ENCODE measurements at places on chromosomes 2 and 18.

DNA sequence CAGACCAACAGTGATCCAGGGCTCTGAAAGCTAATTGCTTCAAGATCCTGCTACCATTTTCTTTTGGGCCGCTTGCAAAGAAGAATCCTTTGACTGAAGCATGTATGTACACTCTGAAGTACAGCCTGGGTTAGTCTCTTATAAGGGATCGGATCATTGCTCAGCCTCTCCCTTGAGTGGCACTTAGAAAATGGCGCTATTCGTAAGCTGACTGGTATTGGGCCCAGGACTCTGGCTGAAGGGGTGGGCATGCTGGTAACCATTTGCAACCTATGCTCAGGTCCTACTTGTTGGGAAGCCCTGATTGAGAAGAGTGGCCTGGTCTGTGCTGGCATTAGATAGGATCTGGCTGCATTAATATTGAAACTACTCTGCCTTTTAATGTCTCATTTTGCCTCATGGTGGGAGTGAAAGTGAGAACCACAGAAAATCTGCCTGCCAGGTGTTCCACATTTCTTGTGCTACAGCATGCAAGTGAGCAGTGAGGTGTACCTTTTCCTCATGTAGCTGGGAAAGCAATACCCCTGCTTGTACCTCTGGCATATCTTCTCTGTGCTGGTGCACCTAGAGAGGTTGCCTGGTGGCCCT, 661 bp upstream of the MGAT5 start:
- no peak for DNase-seq

GRCh38 chr18:28831908-28832307, 655.0 kb upstream of the CDH2 start:
- no peak for DNase-seq

GRCh38 chr18:26706911-26707351, 158.6 kb downstream of the AQP4 start:
- DNase-seq = peak; percentile 11

DNA sequence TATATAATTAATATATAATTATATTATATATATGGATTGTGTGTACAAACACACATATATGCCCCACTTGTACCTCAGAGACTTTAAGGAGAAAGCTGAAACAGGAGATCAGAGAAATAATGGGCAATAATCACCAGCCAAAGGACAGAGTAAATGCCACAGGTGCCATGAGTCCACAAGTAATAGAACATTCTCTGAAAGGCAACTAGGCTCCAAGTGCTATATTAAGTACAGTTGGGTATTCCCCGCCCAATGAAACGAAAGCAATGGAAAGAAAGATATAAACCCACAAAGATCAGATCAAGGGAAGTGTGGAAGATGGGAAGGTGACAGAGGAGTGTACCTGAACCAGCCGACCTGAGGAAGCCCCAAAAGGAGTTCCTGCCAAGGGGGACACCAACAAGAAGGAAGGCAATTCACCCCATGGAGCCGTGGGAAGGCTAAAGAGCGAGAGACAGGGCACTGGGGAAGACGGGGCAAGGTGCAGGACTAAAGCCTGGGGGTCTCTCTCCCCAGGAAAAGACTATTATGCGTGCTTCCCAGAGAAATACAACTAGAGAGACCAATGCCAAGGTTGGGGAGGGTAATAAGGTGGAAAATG, 19.0 kb downstream of the DYM start:
- no peak for DNase-seq

GRCh38 chr2:156999661-157000060, 257.8 kb upstream of the GALNT5 start:
- DNase-seq = no peak

- peak; percentile 17 for DNase-seq
These were observed 209.4 kb upstream of the TRIB2 start for GRCh38 chr2:12507295-12507694.

DNA sequence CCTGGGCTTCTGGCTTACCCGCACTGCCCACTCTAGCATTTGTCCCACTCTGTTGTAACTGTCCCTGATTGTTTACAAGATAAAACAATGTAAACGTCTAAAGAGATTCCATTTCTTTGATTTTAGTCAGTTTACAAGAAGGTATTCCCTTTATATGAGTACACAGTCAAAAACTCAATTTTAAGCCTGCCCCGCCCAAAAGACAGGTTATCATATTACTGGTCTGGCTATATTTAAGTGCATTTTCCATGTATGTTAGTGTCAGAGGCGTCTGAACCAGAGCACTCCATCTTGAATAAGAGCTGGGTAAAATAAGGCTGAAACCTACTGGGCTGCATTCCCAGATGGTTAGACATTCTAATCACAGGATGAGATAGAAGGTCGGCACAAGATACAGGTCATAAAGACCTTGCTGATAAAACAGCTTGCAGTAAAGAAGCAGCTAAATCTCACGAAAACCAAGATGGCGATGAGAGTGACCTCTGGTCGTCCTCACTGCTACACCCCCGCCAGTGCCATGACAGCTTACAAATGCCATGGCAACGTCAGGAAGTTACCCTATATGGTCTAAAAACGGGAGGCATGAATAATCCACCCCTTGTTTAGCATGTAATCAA, 15.0 kb downstream of the GPR45 start:
- no peak for DNase-seq

GRCh38 chr2:213980883-213981282, 430.0 kb upstream of the VWC2L start:
- no peak for DNase-seq

- no peak for DNase-seq
These were observed 719.7 kb upstream of the ID2 start for GRCh38 chr2:7962161-7962560.

GRCh38 chr2:179521944-179522343, 257.3 kb upstream of the SESTD1 start:
- DNase-seq = no peak

- DNase-seq = no peak
These were observed 446 bp upstream of the RHBDD1 start for GRCh38 chr2:226835420-226835795.

DNA sequence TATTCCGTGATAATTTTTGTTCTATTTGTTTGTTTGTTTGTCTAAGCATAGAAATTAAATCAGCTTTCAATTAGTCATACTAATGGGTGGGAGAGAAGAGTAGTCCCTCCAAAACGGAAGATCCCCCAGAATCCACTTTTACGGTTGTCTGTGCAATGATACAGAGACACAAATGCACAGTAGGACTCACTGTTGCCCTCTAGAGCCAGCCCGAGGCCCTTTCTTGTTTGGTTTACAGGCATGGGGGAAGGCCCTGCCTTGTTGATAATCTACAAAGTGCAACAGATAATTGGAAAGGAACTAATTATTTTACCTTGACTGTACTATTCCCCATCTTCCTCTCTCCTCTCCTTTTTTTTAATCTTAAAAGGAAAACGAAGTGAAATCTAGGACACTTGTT, 121.1 kb downstream of the ACOXL start:
- no peak for DNase-seq

- DNase-seq = no peak
These were observed 38.2 kb downstream of the SESTD1 start for GRCh38 chr2:179226203-179226960.

DNA sequence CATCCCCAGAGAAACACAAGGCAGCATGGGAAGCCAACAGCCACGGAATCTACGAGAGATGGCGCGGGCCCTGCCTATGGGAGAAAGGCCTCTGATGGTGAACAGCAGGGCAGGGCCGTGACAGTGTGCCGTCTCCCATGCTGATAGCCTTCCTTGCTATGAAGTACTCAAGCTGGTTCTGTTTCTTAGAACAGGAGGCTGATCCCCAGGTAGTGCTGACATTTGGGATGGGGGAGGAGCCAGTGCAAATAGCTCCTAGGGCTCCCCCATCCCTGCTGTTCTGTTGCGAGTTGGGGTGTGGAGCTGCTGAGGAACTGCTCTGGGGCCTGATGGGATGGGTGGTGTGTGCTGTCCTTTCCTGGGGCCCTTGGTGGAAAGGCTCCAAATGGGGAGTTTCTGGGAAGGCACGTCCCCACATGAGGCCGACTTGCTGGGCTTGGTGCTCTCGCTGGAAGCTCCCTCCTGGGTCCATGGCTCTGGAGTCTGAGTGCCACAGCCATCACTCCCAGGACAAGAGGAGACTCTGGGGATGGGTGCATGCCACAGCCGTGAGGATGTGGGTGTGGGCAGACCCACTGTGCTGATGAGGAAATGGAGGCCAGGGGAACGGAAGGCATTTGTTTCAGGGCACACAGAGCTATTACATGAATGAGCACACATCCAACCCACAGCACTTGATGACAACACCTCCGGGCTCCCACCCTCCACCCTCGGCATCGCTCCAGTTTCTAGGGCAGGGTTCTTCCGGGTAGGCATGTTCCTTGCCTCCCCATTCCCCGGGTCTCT, 246.8 kb downstream of the HDAC4 start:
- no peak for DNase-seq

DNA sequence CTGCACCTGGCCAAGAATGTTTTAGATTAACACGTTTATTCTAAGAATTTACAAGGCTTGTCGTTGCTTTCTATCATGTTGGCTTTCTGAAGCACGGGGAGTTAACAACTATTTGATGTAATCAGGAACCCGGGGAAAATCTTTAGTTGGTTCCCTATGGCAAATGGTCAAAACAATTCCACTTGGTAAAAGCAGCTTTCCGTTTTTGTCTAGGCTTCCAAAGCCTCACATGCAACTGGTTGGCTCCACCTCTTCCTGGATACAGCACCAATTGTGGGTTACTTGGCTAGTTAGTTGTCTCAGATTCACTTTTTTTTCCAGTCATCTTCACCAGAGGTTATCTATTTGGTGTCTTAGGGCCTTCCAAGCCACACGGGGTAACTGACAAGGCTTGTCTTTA, 2.8 kb downstream of the COLEC12 start:
- no peak for DNase-seq

DNA sequence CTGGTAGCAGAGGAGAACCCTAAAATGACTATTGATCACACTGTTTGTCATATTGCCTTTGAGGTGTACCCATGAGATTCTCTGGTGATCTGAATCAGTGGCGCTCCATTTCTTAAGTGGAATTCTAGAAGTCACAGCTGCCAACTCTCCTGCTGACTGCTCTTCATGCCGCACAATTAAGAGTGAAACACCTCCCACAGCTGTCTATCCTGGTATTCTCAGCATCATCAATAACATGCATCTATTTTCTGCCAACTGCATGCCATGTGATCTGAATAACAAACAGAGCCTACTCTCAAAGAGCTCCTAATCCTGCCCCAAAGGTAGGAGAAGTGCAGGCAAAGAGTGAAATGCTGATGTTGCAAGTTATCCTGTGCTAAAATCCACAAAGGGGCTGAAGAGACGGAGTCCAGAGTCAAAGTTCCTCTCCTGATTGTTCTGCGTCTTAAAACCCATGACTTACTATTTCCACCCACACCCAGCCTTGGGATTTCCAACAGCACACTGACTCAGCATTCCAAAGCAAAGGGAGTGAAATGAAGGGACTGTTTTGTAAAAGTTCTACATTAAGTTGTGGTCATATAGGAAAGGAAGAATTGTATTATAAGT, 13.7 kb upstream of the DAPL1 start:
- no peak for DNase-seq

- no peak for DNase-seq
These were observed 21.5 kb downstream of the UXS1 start for GRCh38 chr2:106172649-106173048.

DNA sequence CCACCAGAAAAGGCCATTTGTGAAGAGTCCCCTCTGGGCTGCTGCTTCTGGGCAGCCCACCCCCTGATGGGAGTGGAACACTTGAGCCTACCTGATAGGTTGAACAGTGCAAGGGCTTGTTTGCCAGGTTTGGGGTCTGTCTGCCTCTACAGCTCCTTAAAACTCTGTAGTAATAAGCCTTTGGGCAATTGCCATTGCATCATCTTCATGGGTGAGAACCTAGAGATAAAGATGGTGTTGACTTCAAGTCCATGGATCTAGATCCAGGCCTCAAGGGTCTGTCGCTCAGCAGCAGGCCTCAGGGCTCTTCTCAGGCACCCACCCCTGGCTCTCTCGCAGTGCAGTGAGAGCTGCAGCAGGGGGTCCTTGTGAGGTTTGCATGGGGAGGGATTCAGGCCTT, 47.1 kb upstream of the MCFD2 start:
- DNase-seq = no peak

GRCh38 chr2:233079953-233080835, 20.1 kb downstream of the INPP5D start:
- DNase-seq = no peak

DNA sequence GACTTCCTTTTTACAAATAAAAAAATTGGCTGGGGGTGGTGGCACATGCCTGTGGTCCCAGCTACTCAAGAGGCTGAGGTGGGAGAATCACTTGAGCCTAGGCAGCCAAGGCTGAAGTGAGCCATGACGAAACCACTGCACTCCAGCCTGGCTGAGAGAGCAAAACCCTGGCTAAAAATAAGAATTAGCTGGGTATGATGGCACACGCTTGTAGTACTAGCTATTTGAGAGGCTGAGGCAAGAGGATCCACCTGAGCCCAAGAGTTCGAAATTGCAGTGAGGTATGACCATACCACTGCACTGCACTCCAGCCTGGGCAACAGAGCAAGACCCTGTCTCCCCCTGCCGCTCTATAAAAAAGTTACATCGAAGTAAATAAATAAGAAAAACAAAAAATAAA, 33.7 kb downstream of the GFPT1 start:
- DNase-seq = no peak

DNA sequence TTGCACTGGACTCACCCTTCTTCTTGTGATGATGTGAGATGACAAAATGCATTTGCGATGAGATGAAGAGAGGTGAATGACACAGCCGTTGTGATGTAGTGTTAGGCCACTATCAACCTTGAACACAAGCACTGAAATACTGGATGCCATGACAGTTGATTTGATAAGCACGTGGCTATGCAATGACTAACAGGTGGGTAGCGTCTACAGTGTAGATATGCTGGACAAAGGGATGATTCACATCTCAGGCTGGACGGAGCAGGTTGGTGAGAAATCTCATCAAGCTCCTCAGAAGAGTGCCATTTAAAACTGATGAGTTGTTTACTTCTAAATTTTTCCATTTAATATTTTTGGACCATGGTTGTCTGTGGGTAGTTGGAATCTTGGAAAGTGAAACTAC, 375.8 kb upstream of the LYPD1 start:
- DNase-seq = no peak

DNA sequence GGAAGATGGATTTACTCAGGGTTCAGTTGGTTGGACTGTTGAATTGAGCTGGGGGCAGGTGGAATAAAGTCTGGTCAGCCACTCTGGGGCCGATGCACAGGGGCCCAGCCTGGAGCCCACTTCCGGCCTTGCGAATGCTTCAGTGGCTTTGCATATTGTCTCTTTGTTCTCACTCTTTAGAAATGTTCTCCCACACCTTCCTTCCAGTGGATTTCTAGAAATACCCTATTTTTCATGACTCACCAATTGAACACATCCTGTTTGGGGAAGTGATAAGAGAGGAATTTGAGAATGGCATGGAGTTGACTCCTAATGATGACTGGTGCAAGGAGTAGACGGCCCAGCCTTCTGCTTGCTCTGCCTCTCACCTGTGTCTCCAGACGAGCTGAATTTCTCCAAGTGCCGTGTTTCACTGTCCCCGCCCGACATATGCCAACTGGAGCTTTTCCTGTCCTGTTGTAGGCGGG, 28.1 kb downstream of the ASAP2 start:
- DNase-seq = no peak

GRCh38 chr2:191699341-191699945, 21.5 kb downstream of the NABP1 start:
- DNase-seq = no peak

All from GF-D8 (cell line).